NCI-H2171 treated with DMSO at 0.1 percent for 48 hours (cell line): ENCODE measurements at places on chromosomes 3 and 15.

- no peak for DNase-seq
These were observed 12.0 kb downstream of the LYSMD4 start for GRCh38 chr15:99721104-99721778.

DNA sequence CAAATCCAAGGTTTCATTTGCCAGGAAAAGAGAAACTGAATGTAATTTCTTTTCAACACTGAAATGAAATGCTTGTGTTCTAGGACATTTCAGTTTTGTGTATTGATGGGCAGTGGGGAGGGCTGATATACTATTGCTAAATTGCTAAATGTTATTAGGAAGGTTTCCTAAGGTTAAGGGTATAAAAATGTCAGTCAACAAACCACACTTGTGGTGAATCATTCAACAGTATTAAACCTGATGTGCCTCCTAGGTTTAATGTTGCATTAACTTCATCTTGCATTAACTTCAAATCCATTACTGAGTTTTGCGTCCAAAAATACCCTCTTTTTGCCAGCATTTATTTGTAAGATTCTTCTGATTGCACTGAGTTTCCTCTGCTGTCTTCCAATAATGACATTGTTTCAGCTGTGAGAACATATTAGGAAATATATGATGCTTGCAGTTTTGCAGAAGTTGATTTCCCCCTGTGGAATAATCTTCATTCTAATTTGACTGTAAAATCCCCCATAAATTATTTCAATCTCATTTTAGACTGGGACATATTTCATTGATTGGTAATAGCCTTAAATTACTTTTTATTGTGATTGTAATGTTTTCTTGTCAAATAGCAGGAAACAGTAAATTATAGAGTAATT lies 758.3 kb downstream of the GBE1 start:
- DNase-seq, result no peak

- no peak for DNase-seq
These were observed 80.1 kb downstream of the LRRC28 start for GRCh38 chr15:99331381-99331780.

GRCh38 chr3:12986521-12986920 lies 86.7 kb downstream of the IQSEC1 start:
- no peak for DNase-seq

DNA sequence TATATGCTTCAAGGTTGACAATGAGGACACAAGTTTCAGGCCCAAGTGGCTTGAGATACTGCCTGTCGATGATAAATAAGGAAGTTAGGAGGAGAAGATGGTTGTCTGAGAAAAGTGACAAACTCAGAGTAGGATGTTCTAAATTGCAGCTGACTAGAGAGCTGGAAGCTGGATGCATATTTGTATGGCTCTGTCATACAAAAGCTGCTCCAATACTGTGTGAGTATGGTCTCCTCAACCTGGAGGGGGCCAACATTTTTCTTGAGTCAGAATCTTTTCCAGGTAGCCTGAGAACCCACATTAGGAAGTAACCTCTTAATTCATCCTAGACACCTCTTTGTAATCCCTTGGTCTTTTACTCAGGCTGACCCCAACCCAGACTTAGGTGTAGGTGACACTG lies 28.4 kb upstream of the TPRG1 start:
- DNase-seq, result no peak
